Stimulated activated CD8-positive, alpha-beta memory T cell treated with anti-CD3 and anti-CD28 coated beads, Interleukin-7, amount 100 ng/mL, for 4 hours (primary cell): ENCODE measurements at places on chromosomes 12 and 14.

DNA sequence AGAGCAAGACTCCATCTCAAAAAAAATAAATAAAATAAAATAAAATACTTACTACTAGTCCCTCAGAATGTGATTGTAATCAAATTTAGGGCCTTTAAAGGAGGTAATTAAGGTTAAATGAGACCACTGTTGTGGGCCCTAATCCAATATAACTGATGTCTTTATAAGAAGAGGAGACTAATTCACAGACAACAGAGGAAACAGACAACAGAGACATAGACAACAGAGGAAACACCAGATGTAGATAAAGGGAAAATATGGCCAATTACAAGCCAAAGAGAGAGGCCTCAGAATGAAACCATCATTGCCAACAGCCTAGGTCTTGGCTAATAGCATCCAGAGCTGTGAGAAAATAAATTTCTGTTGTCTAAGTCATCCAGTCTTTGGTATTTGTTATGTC, 669.0 kb upstream of the FOXG1 start:
- no peak for DNase-seq

GRCh38 chr12:57044468-57044867, 5.5 kb downstream of the MYO1A start:
- no peak for DNase-seq

DNA sequence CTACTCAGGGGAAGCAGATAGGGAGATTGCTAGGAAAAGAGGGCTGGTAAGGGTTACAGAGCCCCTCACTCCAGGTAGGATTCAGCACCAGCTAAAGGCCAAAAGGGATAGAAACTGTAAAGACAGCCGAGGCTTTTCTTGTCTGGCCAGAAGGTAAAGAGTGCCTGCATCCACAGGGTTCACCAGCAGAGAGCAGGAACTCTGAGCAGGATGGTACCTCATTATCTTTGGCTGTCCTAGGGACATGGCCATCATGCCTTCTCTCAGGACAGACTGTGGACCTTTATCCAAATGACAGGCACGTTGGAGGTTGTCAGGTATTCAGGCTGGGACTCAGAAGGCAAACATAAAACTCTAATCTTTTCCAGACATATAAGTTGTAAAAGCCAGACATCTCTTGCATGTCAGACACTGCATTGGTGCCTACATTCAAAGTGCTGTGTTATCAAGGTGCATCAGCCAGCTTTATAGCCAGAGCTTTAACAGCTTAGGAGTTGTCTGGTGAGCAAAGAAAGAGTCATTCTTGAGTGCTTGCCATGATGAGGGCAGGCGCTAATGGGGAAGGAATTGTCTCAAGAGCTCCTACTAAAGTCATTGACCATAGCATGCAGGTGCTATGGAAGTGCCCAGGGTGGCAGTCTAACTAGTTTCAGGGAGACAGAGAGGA, 89.5 kb downstream of the PELI2 start:
- no peak for DNase-seq

- DNase-seq = no peak
These were observed 175.5 kb downstream of the AACS start for GRCh38 chr12:125240717-125241116.

- peak; percentile 23 for DNase-seq
These were observed 19.0 kb upstream of the CLEC2A start for GRCh38 chr12:9951026-9951675.

DNA sequence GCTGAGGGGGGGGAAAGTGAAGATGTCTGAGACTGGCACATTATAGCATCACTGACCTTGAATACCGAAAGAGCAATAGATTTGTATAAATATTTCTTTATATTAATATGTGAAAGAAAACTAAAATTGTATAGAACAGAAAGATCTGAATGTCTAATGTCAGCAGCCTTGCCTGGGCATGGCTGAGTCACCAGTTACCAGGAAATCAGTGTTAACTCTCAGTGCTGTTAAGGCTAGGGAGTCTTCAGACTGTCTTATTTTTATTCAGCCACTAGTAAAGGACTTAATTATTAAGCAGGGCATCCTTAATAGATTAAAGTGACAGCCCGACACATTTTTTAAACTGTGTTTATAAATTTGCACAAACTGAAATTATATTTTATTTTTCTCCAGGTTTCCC, 122.9 kb upstream of the AEBP2 start:
- DNase-seq = no peak

DNA sequence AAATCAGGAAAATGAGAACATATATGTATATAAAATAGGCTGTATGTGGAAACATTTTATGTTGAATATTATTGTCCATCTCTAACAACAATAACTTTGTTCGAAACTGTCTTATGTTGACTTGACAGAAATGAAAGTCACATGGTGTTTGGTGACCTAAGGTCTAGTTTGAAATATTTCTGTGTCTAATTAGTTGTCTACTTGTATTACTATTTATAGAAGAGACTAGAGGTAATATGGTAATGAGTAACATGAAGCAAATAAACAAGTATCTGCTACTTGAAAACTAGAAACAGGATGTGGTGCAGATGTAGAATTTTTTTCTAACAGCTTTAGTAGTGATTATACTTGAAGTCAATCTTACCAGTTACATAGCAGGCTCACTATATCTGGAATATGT, 3.9 kb downstream of the GPHN start:
- no peak for DNase-seq

DNA sequence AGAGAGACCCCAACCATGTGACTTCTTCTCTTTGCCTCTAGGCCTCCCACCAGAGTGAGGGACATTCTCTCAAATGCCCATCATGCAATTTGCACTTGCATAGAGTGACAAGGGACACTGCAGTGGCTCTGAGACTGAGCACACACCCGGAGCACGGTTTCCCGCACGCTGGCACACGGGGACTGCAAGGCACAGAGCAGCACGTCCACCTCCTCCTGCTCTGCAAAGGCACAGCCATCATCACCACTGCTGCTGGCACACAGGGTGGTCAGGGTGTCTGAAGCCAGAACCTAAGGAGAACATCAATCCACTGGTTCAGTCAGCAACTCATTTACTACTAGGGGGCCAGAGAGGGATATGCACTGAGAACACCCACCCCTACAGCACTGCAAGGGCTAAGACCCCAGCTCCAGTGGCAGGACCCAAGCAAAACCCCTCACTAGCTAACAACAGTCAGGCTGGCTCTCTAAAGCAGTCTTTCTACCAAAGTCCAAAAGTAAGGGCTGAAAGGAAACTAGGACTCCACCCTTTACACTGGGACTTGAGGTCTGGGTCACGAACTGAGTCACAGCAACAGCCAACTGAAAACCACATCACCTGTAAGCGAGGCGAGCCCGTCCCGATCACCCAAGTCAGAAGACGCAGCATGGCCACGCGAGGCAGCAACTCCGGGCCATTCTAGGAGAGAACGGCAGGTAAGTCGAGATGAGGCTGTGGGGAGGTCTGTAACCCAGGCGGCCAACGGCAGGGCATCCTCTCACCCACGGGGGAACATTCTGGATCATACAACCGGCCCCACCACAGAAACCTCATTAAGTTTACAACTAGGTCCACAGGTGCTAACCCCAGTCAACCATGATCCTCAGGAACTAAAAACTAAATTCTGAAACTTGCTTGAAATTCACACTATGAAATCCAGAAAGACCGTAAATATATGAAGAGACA, 37.9 kb downstream of the GCN1 start:
- DNase-seq = no peak

- DNase-seq = no peak
These were observed 1.9 kb upstream of the DYNC1H1 start for GRCh38 chr14:101962503-101962874.

DNA sequence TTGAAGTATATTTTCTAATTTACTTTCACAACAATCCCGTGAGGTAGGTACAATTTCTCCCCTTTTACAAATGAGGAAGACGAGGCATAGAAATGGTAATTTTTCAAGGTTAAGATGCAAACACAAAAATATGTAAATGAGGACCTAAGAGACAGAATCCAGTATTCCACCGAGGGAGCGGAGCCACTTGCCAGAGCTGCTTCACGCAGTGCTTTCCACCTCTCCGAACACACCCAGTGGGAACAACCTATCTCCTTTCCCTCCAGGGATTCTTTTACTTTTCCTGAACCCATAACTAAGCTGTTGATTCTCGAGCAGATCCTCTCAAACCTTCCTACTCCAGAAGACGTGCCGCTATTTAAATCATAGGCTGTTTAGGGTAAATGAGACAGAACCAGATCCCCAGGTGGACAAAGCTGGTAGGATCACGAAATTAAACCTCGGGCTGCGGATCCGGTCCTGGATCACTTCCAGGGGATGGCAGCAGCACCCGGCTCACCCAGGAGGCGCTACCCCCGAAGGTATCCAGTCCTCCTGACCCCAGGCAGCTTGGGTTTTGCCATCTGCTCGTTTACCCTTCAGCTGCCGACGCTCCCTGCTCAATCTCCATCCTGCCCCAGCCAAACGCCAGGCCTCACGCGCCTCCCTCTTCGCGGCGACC, 1.5 kb downstream of the DDHD1 start:
- peak; percentile 5 for DNase-seq

- no peak for DNase-seq
These were observed 41.9 kb downstream of the PELI2 start for GRCh38 chr14:56160088-56160487.

GRCh38 chr14:104559028-104559803, 20.3 kb upstream of the C14orf180 start:
- no peak for DNase-seq

DNA sequence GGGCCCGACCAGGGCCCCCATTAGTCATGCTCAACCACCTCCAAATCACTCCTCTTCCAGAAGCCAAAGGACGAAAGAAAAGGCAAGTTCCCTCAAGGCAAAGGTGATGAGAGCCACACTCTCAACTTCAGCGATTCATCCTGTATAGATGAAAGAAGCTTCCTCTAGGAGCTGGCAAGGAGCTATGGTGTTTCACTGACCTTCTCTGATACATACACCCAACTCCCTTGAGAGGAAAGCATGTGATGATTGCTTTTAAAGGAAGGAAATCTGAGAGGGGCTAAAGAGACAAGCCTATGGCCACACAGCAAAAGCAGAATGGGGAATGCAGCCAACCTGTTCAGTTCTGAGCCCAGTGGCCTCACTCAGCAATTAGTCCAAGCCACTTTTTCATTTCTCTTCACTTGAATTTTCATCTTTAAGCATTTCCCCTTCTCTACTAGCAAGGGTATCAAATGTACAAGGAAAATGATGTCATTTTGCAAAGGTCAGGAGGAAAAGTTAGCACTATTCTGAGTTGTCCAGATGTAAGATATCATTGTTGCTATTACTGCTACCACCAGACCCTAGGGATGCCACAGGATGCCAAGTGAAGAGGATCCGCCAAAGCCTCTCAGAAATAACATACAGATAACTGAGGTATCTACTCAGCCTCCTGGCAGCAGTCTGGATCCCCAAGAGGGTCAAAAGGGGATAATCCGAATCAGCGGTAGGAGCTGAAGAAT, 82.5 kb downstream of the MAP3K9 start:
- DNase-seq = no peak

- no peak for DNase-seq
These were observed 46.9 kb downstream of the C14orf132 start for GRCh38 chr14:96086032-96086431.

- no peak for DNase-seq
These were observed 17.9 kb downstream of the TOGARAM1 start for GRCh38 chr14:44979740-44980356.

DNA sequence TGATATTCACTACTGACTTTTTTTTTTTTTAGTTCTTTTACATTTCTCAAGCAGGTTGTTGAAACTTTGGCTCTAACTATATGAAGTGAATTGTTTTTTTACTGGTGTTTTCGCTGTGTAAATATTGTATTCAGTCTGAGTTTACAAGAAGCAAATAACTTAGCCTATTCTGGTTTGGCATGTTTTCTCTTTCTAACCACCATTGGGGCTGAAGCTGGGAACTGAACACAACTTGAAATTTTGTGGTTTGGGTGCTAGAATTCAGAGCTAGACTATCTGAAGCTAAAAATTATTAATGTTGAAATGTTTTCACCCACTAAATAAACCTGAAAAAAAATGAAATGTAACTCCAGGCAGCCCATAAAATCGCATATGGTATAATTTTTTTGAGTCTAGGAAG, 37.2 kb downstream of the RAD51B start:
- DNase-seq = no peak

DNA sequence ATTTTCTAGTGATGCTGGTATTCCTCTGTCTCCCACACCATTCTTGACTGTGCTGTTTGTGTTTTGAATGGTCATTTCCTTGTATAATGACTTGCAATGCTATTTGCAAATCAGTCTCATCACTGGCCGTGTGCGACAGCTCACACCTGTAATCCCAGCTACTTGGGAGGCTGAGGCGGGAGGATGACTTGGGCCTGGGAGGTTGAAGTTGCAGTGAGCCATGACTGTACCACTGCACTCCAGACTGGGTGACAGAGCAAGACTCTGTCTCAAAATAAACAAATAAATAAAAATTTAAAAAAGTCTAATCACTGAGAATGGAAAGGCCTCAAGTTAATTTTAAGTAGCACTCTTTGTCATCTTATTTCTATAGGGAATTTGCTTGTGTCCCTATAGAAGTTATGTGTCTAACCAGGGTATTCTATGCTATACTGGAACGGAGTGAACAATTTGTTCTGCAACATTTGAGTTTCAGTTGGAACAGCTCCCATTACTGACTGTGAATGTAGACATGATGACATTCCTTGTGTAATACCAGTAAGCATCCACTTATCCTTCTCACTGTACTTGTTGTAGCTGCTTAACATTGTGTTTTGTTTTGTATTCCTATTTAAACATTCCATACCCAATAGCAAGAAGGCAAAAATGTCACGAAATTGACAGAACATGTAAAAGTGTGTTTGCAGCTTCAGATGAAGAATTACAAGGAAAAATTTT, 126.3 kb downstream of the MGST1 start:
- DNase-seq = no peak

DNA sequence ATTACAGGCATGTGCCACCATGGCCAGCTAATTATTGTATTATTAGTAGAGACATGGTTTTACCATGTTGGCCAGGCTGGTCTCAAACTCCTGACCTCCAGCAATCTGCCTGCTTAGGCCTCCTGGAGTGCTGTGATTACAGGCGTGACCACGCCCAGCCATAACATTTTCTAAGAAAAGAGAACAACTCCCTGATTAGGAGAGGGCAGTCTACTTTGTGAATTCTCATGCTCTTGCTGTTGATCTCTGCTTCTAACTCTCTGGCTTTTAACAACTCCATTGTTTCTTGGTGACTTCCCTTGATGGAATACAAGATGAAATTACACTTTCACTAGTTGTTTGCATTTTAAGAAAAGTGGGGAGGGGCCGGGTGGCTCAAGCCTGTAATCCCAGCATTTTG, 33.6 kb downstream of the SSH1 start:
- no peak for DNase-seq

DNA sequence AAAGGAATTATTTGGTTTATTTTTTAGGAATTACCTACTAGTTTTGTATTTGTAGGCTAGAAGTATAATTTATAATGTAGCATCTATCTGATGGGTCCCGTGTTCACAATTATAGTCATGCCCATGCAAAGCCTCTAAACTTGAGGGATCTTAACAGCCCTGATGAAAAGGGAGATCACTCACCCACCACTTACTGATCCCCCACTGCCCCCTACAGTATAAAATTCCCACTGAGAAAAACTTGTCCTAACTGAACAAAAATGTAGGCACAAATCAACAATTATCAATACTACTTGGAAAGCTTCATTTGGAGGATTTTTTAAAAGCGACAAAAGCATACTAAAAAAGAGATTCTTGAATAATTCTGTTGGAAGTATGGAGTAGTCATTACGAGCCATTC, 21.0 kb downstream of the WIF1 start:
- no peak for DNase-seq
